ENCODE measurements at places on chromosomes 12 and 14. TPM values are rescaled to one million over a fixed set of nuclear protein-coding genes. Genes with fewer than 3 reads are reported as not detected.

The PRPH gene
- polyA plus RNA-seq = 3.0 TPM

The LRP1-AS gene
- polyA plus RNA-seq = 1.1 TPM

The SPIC gene
- polyA plus RNA-seq = not detected

The CHGA gene
- 2.2 TPM for polyA plus RNA-seq

The PARPBP gene
- 26.5 TPM for polyA plus RNA-seq

The VPS37B gene
- polyA plus RNA-seq = 21.1 TPM

The RPL10L gene
- not detected for polyA plus RNA-seq

The KCNH3 gene
- 1.2 TPM for polyA plus RNA-seq

The RPS6KA5 gene
- polyA plus RNA-seq = 9.7 TPM

The TAS2R13 gene
- polyA plus RNA-seq = not detected

The AGAP2 gene
- polyA plus RNA-seq = 0.61 TPM

The FGF6 gene
- polyA plus RNA-seq = not detected
